ENCODE measurements at places on chromosomes 11 and 22.

DNA sequence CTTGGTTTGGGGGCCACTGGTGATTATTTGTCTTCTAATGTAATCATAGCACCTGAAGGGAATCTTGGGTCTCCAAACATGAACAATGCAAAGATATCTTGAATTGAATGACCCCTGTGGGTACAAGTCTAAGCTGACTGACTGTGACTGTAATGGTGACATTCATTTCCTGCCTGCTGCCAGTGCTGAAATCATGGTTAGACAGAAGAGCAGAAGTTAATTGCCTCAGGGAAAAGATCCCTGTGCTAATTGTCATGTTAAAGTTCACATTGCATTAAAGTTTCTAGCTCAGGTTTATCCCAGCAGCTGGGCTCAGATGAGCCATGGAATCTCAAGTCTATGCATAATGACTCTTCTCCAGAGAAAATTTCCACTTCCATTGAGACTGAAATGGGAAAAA is 772.0 kb downstream of the ETS1 start:
- DNase-seq = no peak

DNA sequence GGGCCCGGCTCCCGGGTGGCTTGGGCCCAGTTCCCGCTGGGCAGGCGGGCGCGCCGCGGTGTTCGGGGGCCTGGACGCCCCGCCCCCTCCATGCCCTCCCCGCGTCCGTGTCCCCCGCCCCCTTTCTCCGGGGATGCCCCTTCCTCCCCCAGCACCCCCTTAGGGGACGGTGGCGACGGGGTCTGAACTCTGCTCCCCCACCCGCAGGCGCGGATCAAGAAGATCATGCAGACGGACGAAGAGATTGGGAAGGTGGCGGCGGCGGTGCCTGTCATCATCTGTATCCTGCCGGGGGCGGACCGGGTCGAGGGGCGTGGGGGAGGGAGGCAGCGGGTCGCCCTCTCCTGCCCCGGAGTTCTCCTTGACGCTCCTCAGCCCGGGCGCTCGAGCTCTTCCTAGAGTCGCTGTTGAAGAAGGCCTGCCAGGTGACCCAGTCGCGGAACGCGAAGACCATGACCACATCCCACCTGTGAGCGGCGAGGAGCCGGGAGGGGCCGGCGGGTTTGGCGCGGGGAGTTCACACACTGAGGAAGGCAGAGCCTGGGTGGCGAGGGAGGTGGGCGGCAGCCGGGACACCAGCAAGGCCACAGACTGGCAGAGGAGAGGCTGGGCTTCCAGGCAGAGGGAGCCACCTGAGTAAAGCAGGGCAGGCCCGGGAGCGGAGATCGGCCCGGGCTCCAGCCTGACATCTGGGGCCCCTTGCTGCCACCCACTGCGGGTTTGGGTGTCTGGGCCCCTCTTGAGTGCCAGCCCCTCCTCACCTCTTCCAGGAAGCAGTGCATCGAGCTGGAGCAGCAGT is 546 bp downstream of the DRAP1 start:
- peak; percentile 69 for DNase-seq

DNA sequence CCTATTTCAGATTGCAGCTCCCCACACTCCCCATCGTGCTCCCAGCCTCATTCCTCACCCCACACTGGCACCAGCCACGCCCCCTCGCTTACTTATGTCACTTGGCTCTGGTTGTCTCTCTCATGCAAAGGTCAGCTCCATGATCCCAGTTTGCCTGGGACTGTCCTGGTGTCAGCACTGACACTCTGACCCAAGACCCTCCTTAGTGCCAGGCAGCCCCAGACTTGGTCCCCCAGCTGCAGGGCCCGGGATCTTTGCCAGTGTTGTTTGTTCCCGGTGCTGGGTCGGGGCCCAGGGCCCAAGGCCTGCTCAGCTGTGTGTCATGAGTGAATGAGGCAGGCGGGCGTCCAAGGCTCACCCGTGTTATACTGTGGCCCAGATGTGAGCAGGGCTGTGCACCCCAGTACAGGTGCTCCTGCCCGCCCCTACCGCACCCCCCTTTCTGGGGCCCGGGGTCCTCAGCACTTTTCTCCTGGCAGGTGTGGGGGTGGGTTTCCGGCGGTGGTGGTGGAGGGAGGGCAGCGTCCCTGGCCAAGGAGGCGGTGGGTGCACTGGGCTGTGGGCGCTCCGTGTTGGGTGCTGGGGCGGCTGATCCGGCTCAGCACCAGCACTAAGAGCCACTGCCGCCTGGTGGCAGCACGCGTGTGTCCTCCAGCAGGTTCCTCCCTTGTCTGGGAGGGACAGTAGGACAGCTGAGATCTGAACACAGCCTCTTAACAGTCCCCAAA is 19.5 kb downstream of the IL17REL start:
- DNase-seq = peak; percentile 82

DNA sequence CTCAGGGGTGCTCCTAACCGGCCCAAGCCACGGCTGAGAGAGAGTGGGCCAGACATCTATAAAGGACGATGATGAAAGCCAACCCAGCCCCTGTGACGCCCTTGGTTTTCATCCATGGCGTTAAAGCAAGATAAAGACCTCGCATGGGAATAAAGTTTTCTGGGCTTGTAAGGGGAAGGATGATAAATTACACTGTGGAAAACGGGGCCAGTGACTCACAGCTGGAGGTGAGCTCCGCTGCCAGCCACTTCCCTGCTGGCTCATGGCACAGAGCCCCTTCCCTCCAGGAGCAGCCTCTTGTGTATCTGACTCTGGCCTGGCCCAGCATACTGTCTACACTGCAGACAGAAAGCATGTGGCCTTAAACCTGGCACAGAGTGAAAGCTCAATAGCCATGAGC is 503.2 kb upstream of the B3GAT1 start:
- peak; percentile 47 for DNase-seq

DNA sequence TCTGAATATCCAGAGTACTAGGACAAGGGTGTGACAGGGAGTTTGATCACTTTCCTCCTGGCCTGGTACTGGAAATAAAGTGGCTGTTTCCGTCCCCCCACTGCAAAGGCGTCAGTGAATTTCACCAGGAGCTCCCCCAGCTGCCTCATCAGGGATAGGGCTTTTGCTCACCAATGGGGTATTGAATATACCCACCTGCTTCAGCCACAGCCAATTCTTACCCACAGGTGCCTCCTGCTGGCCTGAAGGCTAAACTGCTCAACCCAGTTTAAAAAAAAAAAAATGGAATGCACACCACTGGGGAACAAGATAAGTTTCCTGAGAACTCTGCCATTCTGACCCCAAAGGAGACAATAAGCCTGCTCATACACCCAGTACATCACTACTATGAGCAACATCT is 65.3 kb upstream of the MS4A8 start:
- DNase-seq = peak; percentile 45

DNA sequence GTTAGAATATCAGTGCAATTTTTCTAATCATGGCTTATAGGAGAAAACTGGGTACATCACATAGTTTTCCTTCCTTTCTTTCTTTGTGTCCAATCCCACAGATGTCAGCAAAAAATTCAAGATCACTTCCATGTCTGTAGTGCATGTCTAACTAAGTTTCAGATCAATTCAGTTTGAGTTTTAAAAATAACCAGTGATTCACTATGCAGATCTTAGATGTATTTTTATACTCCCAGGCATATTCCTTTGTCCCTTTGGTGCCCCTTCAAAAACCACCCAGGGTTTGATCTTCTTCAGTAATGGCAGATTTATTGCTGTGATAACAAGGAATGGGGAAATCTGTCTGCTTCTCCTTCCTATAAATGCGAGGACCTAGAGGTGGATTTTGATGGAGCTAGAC is 915.6 kb downstream of the METTL15 start:
- DNase-seq = no peak

- no peak for DNase-seq
These were observed 28.5 kb downstream of the AASDHPPT start for GRCh38 chr11:106105986-106106385.

DNA sequence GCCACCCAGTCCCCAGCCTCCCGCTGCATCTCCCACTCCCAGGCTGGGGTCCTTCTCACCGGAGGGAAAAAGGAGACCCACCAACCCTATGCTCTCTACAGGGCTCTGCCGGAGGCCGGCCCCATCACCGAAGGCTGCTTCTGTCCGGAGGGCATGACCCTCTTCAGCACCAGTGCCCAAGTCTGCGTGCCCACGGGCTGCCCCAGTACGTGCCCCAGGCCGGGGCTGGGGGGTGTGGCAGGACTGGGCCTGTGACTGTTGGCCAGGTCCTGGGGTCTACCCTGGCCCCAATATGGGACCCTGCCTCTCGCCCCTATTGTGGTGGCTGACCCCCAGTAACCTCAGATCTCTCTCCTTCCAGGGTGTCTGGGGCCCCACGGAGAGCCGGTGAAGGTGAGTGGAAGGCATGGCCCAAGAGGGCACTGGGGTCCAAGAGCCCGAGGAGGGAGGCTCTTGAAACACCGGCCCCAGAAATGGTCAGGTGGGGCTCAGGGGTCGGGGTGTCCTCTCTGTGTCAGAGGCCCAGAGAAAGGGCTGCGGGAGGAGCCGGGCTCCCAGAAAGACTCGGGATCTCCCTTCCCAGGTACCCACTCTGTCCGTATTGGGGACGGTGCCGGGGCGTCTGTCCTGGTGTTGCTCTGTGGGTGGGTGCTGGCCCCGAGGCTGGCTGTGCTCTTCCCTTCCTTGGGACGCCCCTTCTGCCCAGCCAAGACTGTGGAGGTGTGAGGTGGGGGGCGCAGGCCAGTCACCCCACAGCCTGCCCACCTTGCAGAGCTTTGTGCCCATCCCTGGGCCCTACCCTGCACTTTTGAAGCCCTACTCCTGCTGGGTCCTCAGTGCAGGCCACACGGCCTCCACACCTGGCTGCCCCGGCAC is 26.1 kb upstream of the MUC5B start:
- DNase-seq = no peak

GRCh38 chr22:17831501-17832251 is 57.4 kb upstream of the BID start:
- no peak for DNase-seq

DNA sequence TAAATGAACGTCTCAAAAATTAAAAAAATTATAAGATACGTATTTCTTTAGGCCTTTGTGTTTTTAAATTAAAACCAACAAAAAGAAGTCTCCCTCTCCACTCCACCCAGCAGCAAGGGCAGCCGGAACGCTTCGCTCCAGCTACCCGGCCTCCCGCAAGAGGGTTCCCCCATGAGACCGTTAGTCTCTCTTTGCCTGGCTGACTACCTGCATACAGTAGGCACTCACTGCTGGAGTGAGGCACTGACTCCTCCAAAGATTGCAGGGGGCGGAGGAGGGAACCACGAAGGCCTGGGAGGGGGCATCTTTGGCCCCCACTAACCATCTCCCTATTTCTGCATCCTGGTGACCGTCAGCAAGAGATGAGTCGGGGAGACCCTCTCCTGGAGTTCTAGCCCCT is 10.1 kb downstream of the CBX6 start:
- no peak for DNase-seq

DNA sequence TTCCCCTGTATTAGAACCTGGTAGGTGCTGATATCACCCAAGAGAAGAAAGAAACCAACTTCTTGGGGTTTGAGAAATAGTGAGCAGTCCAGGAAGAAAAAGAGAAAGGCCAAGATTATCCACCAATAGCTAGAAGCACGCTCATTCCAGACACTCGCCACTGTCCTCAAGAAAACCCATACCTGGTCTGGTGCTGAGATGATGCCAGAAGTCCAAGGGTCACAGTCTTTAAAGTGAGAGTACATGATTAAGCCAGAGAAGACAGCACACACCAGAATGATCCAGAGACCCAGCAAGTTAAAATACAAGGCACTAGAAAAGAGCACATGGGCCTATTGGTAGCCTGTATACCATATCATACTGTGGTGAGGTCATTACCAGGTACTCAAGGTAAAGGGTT is 23.6 kb downstream of the SLC5A12 start:
- DNase-seq = no peak

- DNase-seq = no peak
These were observed 172.7 kb downstream of the FAT3 start for GRCh38 chr11:92397221-92397755.

- DNase-seq = peak; percentile 83
These were observed 47.3 kb downstream of the NEU3 start for GRCh38 chr11:75035911-75036565.

GRCh38 chr11:628056-628455 is 1.1 kb upstream of the SCT start:
- no peak for DNase-seq

Measured in DMS53 (cell line).